ENCODE measurements at places on chromosomes 1 and 21.
A peak's percentile ranks its signal among the peaks of the same experiment; 100 is the strongest.

DNA sequence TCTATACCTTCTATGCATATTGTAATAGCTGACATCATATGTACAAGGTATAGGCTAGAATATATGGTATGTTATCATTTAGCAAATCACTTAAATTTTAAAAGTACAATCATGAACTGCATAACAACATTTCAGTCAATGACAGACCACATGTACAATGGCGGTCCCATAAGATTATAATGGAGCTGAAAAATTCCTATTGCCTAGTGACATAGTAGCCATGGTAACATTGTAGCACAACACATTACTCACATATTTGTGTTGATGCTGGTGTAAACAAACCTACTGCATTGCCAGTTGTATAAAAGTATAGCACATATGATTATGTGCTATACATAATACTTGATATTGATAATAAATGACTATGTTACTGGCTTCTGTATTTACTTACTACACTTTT is 8.9 kb downstream of the RAB3B start:
- DNase-seq, result no peak

- DNase-seq, result peak; percentile 11
Measured at GRCh38 chr1:173255214-173255813, 48.2 kb upstream of the TNFSF4 start.

- DNase-seq, result no peak
Measured at GRCh38 chr1:21082073-21082472, 94.6 kb downstream of the EIF4G3 start.

- DNase-seq, result no peak
Measured at GRCh38 chr1:206609229-206609991, 2.9 kb downstream of the EIF2D start.

DNA sequence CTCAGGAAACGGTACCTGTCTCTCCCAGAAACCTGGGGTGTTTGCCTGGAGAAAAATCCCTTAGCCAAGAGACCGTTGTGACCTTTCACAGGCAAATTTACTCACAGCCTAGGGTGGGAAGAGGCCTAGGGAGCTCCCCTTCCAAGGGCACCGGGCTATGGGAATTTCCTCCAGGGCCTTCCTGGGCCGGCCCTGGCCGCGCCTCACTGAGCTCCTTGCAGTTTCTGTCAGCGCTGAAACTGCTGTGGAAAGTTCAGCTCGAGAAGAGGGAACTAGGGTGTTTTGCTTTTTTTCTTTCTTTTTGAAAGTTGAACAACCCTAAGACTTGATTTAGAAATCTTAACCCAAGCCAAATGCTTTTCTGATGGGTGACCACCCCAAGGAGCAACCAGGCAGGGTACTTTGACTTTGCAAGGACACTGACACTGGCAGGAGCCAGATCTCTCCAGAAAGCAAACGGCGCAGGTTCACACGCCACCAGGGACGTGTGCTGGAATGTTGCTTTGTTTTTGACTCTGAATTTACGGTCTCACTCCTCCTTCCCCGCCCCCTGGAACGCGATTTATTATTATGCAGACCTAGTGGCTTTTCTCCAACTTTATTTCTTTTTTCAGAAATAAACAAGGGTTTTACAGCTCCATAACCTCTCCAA is 229.6 kb upstream of the JUN start:
- no peak for DNase-seq

- DNase-seq, result no peak
Measured at GRCh38 chr1:4088676-4089075, 188.6 kb upstream of the C1orf174 start.

DNA sequence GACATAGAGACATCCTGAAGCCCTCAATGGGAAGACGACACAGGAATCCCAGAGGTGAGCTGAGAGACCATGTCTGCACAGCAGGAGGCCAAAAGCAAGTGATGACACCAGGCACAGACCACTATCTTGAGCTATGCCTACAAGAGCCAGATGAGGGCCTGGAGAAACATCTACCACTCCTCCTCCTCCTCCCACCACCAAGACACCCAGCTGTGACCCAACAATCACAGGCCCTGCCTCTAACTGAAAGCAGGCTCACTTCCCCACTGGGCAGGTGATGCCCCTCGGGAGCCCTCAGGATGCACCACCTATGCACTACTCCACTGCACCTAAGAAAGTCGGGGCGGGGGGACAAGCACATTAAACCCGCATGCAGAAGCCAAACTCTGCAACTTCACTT is 16.5 kb downstream of the TADA1 start:
- DNase-seq, result no peak

GRCh38 chr1:199362996-199363395 is 664.5 kb upstream of the NR5A2 start:
- DNase-seq, result no peak

DNA sequence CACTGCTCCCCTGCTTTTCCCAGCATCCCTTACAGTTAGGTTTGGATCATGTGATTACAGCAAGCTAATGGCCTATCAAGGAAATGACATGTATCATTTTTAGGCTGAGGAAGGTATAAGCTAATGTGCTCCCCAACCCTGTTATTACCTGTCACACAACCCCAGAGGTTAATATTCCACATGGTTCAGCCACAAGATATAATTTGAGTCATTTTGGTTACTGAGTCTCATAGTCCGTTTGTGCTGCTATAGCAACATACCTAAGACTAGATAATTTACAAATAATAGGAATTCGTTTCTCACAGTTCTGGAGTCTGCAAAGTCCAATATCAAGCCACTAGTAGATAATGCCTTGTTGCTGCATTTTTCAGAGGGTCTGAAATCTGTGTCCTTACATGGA is 29.1 kb upstream of the SLC16A1 start:
- no peak for DNase-seq

DNA sequence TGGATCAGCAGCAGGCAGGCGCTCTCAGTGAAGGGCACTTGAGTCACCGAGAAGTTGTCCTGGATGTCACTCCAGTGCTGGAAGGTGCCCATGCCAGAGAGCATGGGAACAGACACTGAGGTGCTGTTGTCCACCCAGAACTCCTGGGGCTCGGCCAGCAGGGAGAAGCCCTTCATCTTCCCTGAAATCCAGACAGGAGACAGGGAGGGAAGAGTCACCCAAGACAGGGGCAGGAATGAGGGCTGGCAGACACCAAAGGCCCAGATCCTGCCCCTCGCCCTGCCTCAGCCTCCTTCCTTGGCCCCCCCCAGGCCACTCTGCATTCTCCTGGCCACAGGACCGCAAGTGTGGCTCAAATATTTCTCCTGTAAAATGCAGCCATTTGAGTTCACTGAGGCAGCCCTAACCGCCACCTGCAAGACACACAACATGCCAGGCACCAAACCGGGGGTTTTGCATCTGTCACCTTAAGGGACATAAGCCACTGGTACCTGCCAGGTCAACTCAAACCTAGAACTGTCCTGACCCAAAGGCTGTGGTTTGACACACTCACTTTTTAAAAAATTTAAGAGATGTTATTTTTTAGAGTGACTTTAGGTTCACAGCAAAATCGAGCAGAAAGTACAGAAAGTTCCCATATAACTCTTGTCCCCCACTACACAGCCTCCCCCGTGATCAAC is 7.8 kb downstream of the AGT start:
- DNase-seq, result no peak

GRCh38 chr1:53643881-53644390 is 95.0 kb downstream of the GLIS1 start:
- no peak for DNase-seq

- no peak for DNase-seq
Measured at GRCh38 chr1:113977906-113978305, 1.4 kb upstream of the OLFML3 start.

DNA sequence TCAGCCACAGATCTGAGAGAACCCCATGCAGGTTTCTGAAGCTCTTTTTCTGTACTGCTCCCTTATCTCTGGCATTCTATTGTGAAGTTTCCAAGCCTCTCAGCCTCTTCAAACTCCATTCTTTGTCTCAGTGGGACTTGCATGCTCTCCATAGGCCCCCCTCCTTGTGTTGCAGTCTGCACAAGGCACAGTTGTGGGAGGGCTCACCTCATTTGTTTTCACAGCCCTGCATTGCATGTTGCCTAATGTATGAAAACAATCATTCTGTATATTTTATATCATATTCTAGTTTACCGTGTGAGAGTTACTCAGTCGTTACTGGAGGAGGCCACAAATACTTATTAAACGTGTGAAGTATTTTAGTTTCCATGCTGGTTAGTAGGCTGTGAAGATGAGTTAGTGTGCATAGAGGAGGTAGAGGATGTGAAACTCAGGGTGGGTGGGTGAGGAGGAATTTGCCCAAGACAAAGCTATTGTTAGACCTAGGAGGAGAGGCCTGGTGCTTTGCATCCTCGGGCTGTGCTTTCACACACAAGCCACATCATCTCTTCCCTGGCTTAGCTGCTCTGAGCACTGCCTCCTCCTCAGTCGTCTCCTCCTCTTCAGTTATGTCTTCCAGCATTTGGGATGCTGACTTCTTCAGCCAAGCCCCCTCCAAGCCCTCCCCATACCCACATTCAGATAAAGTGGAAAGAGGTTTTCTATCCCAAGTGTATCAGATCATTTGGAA is 7.8 kb upstream of the CHI3L2 start:
- DNase-seq, result no peak

- DNase-seq, result no peak
Measured at GRCh38 chr1:201565771-201566528, 27.0 kb downstream of the NAV1 start.

GRCh38 chr1:111789142-111789541 is 33.4 kb downstream of the DDX20 start:
- DNase-seq, result no peak

DNA sequence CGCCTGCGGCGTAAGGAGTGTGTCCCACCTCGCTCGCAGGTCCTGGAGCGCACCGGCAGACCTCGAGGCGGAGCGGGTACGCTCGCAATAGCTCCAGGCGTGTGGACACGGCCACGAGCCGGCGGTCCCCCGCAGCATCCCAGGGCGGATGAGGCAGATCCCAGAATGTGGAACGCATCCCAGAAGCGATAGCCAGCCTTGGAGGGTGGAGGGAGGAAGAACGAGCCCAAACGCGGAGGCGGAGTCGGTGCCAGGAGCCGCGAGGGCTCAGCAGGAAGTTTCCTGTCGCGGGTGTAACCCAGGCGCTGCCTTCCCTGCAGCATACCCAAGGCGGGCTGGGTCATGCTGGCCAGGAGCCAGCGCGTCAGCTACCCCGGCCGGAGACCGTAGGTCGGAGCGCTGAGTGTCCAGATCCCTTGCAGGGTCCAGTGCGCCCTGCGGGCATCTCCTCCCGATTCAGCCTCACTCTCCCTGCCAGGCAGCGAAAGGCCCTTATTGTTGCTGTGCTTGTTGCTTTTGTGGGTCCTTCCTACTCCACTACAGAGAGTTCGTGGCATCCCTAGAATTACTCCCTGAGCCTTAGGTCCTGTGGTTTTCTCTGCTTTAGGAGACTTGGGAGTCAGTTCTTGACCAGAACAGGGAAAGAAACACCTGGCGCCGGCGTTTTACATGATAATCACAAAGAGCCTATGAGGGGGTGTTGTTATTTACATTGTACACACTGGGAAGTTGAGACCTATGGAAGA is 27.7 kb downstream of the STYXL2 start:
- DNase-seq, result no peak

- no peak for DNase-seq
Measured at GRCh38 chr1:198619375-198620140, 19.3 kb upstream of the PTPRC start.

GRCh38 chr1:40684669-40685068 is 6.8 kb upstream of the NFYC start:
- DNase-seq, result no peak

DNA sequence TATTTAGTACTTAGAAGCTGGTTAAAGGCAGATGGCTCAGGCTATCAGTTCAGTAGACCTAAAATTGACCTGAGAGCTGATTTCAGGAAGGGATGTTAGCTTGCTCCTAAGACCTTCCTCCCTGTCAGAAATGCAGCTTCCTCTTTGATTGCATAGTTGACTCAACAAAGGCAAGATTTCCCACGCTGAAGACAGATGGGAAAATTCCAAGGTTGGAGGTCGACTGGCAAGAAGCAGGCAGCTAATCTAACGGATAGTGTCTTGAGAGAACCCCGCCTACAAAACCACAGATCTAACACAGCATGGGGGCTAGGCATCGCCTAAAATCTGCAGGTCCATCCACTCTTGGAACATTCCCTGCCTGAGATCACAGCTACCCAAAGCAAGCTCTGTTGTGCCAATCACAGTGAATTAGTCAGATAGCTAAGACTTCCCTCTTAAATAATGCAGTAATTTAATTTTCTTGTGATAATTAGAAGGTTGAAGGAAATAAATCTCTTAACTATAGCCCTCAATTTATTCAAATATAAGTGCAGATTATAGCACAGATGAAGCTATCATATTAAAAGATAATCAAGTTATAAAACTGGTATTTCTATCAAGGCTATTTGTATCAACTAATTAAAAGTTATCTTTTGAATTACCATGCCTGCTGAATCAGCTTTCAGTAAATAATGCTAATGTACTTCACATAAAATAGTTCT is 357.8 kb upstream of the SGIP1 start:
- DNase-seq, result no peak

DNA sequence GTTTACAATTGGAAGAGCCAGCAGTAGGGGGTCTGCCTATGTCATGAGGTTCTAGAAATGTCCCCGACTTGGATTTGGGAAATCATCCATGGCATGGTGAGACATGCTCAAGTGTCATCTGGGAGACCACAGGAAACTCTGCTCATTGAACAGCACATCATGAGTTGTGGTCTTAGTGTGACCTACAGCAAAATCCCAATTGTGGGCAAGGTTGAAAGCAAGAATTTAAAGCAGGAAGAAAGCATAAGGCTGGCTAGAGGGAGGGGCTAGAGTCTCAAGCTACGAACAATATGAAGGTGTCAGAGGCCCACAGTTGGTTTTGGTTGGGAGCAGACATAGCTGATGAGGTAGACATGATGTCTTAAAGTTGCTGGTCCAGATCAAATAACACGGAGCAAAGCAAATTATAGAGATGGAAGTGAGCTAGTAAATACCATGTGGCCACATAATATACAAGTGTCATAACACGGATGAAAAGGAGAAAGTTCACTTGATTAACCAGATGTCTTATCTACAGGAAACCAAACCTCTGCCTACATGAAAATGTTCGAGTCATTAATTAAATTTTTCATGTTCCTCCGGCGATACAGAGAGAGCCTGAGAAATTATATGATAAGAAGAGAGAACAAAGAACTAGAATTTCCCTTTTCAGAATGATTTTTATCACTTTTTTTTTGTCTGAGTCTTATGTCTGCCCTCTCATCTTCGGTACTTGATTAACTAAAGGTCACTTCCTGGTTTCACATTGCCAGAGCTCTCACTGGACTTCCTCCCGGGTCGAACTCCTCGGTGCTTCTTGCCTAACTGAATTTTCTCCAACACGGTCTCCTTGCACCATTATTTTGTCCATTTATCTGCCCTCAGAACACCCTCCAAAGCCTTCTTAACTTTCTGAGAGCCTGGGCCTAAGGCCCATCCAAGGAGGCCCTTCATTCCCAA is 67.5 kb upstream of the DUSP10 start:
- DNase-seq, result no peak

- DNase-seq, result no peak
Measured at GRCh38 chr1:165052431-165052830, 304.1 kb downstream of the LMX1A start.

- no peak for DNase-seq
Measured at GRCh38 chr1:144101397-144102045, 129.7 kb upstream of the FAM72C start.

- DNase-seq, result no peak
Measured at GRCh38 chr1:53087332-53088285, 25.6 kb downstream of the PODN start.

GRCh38 chr1:150409504-150410362 is 45.8 kb downstream of the RPRD2 start:
- DNase-seq, result no peak

- DNase-seq, result no peak
Measured at GRCh38 chr1:4517186-4517954, 137.0 kb upstream of the AJAP1 start.

- no peak for DNase-seq
Measured at GRCh38 chr1:116825207-116825719, 71.0 kb downstream of the CD2 start.

- DNase-seq, result no peak
Measured at GRCh38 chr1:220673921-220674320, 16.2 kb upstream of the C1orf115 start.
